ENCODE measurements at places on chromosomes 4 and X.

- DNase-seq = no peak
Measured at GRCh38 chr4:105236202-105236915, 89.7 kb downstream of the TET2 start.

GRCh38 chr4:69759189-69759604, 1.2 kb downstream of the SULT1B1 start:
- no peak for DNase-seq

GRCh38 chr4:130172156-130172555, 1076.2 kb downstream of the C4orf33 start:
- no peak for DNase-seq

DNA sequence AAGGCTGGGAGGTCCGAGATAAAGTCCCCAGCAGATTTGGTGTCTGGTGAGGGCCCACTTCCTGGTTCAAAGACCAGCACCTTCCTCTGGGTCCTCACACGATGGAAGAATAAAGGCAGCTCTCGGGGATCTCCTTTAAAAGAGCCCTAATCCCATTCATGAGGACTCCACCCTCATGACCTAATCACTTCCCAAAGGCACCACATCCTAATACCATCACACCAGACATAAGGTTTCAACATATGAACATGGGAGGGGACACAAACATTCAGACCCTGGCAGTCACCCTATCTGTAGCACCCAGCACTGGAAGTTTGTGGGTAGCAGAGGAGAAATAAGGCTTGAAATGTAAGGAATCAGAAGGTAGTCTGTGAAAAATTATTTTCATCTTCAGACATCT, 112.9 kb upstream of the NOCT start:
- no peak for DNase-seq

DNA sequence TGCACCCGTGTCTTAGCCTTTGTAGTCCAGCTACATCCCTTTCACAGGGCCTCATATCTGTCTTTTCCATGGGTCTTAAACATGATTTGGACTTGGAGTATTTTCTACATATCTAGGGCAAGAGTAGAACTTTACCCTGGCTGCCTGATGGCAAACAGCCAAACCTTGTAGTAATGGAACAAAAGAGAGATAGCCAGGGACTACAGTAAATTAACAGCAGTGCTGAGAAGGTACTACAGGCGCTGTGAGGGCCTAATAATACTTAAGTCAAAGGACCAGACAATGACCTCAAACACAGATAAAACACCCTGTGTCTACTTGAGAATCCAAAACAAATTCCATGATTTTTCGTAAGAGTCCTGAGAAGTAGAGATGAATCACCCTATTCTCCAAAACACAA, 111.0 kb upstream of the WDR17 start:
- no peak for DNase-seq

DNA sequence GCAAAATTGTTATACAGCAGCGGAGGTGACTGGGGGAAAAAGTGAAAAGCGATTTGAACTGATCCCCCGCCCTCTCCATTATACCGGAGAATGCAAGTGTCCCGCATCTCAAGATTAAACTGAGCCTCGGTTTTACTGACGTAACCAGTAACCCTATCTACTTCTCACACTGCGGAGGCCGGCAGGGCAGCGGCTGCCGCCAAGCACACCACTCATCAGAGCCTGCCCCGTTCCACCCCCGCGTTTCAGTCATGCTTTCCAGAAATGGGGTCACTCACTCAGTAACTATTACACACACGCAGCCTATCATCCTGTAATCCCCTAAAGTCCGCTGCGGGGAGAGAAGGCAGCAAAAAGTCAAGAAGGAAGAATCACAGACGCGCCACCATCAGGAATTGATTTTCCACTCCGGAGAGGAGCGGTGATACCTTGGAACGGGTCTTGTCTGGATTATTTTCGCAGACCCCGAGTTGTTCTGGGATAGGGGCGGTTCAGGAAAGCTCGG, 1.4 kb downstream of the RPS6KA3 start:
- no peak for DNase-seq
